ENCODE measurements at places on chromosomes 7 and 10.

DNA sequence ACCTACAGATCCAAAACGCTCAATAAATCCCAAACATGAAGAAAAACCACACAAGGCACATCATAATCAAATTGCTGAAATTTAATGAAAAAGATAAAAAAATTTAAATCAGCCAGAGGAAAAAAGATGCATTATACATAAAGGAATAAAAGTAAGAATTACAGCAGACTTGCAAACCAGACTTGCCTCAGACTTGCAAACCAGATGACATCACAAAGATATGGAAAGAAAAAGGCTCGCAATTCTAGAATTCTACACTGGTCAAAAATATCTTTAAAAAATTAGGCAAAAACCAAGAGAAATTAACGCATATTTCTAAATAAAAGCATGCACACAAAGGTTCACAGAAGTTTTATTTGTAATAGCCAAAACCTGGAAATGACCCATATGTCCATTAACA is 188.0 kb upstream of the NAMPT start:
- DNase-seq: no peak

DNA sequence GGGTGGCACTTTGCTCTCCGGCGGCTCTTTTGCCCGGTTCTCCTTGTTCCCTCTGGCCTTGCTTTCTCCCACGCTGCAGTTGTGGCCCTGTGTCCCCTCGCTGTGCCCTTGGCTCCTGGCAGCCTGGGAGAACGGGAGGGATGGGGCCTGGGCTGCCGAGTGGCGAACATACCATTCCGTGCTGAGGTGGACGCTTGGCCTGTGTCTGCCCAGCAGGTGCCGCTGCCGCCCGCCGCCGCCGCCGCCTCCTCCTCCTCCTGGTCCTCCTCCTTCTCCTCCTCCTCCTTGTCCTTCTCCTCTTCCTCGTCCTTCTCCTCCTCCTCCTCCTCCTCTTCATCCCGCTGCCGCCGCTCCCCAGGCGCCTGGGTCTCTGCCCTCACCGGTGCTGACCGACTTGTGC is 36.0 kb downstream of the AGAP3 start:
- no peak for DNase-seq

DNA sequence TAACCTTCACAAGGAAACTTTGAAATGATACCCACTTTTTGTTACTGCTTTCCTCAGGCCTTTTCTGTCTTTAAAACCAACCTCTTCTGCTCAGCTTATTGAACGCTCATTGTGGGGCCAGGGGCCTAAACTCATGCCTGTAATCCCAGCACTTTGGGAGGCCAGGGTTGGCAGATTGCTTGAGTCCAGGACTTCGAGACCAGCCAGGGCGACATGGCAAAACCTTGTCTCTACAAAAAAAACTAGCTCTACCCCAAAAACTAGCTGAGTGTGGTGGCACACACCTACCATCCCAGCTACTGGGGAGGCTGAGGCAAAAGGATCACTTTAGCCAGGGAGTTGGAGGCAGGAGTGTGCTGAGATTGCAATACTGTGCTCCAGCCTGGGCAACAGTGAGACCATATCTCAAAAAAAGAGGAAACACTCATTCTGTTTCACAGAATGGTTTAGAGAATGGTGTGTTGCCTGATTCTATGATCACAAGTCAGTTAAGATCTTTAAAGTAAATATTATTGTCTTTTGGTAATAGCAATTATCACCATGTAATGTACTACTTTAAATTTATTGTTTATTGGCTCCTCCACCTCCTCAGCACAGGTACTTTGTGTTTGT is 51.1 kb downstream of the KCTD7 start:
- no peak for DNase-seq

DNA sequence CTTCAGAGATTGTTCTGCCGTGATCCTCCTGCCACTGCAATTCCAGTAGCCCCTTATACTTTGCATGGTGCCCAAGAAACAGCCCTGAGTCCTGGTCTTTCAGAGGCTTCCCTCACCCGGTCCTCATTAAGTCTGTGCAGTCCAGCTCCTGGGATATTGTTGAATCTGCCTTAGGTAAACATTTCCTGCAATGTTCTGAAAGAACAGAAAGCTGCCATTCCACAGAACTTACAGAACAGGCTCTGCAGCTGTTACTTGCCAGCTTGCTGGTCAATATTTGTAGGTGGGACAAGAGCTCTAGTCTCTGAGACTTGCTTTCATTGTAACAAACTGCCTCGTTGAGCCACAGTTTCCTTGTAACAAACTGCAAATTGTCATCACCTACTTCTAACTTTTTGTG is 115.0 kb upstream of the KIF5B start:
- no peak for DNase-seq

- no peak for DNase-seq
Observed at GRCh38 chr10:55966101-55966500, 395.0 kb downstream of the ZWINT start.

DNA sequence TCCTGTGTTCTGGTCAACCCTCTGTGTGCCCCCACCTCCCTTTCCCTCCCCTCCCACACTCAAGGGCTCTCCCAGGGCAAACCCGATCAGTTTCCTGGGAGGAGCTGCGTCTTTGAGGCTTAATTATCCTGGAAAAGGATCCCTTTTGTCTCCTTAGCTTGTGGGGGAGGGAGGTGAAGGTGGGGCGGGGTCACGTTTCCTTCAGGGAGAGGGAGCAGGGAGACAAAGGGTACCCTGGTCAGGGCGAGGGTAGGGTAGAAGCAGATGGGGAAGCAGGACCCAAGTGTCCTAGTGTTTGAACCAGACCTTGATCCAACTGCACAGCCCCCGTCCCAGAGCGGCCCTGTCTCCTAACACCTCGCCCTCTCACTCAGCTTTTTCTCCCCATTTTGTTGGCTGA is 90.1 kb downstream of the HIF1AN start:
- no peak for DNase-seq

GRCh38 chr10:111093741-111094380 is 17.0 kb downstream of the ADRA2A start:
- DNase-seq: no peak
